ENCODE measurements at places on chromosomes 11 and 22. TPM values are rescaled to one million over a fixed set of nuclear protein-coding genes. Genes with fewer than 3 reads are reported as not detected.

GRCh38 chr11:3942160-3942955, 86.9 kb downstream of the STIM1 start:
- no peak for DNase-seq

DNA sequence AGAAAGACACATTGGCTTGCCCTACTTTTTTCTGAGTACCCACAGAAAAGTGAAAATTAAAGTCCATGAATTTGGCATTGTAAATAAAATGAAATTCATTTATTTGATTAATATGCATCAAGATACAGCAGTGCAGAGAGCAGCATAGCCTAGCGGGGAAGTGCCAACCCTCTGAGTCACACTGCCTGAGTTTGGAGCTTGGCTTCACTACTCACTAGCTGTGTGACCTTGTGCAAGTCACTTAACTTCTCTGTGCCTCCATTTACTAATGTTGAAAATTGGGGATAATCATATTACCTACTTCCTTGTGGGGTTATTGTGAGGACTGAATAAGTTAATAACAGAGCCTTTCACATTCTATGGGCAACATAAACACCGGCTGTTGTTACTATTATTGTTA, 111.5 kb upstream of the CSNK2A3 start:
- no peak for DNase-seq

GRCh38 chr11:106101819-106102218, 24.4 kb downstream of the AASDHPPT start:
- DNase-seq: no peak

GRCh38 chr22:44438056-44438455, 60.0 kb downstream of the RTL6 start:
- DNase-seq: no peak

DNA sequence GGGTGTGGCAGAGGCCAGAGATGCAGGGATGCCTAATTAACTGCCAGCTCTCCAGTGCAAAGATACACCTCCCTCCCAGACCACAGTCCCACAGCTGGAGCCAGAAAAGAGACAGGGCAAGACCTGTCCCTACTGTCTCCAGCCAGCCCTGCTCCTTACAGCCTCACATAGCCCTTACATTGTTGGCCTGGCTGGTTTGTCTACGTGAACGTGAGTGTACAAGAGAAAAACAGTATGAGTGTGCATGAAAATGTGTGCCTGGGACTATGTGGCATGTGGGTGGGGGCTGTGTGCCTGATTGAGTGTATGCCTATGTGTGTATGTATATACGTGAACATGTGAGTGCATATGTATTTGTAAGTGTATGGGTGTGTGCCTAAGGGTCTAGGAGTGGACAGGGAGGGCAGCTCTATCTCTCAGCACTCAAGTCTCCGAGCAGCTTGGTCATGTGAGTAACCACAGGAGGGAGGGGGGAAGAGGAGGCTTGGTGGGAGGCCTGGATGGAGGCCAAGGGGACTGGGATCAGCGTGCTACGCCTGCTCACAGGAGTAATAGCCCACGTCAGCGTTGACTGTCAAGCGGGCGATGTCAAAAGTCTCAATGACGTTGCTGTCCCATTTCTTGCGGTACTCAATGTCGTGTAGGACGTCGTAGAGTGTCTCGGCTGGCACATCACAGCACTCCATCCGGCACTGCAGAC, 6.6 kb upstream of the ARAP1 start:
- DNase-seq: no peak

DNA sequence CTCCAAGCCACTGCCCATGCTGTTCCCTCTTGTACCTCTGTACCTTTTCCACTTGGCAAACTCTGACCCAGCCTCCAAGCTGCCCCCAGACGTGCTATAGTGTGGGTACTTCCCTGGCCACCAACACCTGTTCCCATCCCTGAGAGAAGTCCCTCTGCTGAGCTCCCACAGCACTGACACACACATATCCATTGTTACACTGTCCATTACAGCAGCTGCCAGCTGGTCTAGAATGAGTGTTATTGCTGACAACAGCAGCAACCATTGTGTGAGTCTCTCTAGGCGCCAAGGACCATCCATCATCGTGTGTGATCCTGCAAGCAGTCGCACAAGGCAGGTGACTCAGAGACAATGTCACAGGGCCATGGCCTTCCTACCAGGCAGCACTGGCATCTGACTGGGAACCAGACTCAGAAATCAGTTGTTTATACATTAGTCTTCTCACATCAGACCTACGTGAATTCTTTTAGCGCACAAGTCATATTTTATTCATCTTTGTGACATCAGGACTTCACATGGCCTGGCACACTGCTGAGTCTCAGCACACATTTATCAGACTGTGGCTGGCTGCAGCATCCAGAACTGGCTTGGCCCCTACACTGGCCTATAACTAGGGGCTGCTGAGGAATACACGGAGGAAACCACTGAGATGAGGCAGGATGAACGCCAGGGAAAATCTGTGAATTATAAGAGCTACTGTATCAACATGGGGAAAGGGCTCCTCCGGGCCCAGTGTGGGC, 56.4 kb downstream of the SGSM3 start:
- no peak for DNase-seq

- no peak for DNase-seq
Measured at GRCh38 chr11:7759010-7759409, 37.7 kb downstream of the OR5P2 start.

- DNase-seq: no peak
Measured at GRCh38 chr11:61618978-61619377, 38.1 kb upstream of the SYT7 start.

DNA sequence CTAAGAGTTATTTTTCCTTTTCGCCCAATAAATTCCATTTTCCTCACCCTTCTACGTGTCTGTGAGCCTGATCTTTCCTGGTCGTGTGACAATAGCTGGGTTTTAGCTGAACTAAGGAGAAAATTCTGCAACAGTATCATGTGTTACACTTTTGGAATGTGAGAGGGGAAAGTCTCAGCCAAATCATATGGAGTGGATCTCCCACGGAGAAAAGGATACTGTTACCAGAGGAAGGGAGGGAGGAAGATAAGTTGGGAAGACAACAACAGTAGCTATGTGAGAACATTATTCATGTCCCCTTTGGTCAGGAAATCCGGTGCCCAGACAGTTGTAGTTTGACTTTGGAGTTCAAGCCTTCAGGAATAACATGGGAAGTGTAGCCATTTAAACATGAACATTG, 584.0 kb upstream of the RAG2 start:
- DNase-seq: no peak

- DNase-seq: no peak
Measured at GRCh38 chr22:19943082-19944026, 1.7 kb upstream of the TXNRD2 start.

MSANTD4 gene
- 13.8 TPM for total RNA-seq

RAPSN gene
- not detected for total RNA-seq

PDE3B gene
- total RNA-seq: 46.5 TPM

KRTAP5-10 gene
- not detected for total RNA-seq
